ENCODE measurements at places on chromosomes 1 and 21. TPM values are rescaled to one million over a fixed set of nuclear protein-coding genes. Genes with fewer than 3 reads are reported as not detected.
A peak's percentile ranks its signal among the peaks of the same experiment; 100 is the strongest.

Gene CCDC17
- 3.6 TPM for total RNA-seq

Gene RPE65
- not detected for total RNA-seq

Gene TBX15
- not detected for total RNA-seq

GRCh38 chr1:64072089-64072793, 131.2 kb upstream of the UBE2U start:
- peak; percentile 66 for DNase-seq

DNA sequence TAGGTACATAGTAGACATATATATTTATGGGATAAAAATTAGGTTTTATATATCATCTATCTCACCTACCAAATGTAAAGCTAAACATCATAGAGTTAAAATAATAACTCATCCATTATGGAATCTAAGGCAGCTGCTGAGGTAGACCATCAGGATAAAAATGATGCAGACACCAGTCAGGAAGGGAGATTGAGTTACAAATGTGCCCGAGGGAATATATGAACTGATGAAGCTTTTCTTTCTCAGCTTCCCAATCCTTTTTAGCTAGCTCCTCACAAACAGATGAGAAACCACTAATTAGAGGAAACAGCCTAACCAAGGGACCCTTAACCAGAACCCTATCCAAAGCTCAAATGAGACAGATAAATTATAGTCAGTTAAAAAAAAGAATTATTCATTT, 20.9 kb downstream of the TTLL7 start:
- DNase-seq, result no peak

- no peak for DNase-seq
Measured at GRCh38 chr21:46171585-46171984, 12.7 kb downstream of the SPATC1L start.

GRCh38 chr1:42613803-42614131, 44.5 kb upstream of the PPIH start:
- no peak for DNase-seq

GRCh38 chr1:183002267-183002666, 21.0 kb upstream of the LAMC1 start:
- no peak for DNase-seq

GRCh38 chr1:220275430-220275829, 3.2 kb upstream of the RAB3GAP2 start:
- no peak for DNase-seq

Gene A3GALT2
- total RNA-seq, result not detected

Gene CYP4A22
- not detected for total RNA-seq
